ENCODE measurements at places on chromosomes 1 and 21.

DNA sequence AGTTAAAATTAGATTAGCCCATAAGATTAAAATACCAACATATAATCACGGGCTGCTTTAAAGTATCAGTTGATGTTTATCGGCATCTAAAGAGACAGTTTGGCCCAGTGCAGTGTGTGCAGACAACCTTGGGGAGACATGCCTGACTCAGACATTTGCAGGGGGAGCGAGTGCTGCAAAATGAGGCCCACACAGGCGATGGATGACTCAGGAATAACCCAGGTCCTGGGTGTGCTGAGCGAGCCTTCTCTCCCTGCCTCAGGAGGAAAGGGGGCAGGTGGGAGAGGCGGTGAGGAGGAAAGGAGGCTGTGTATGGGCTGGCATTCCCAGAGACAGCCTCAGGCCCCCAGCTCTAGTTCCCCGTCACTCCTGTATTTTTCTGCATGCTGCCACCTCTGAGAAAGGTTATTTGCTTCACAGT lies 9.0 kb downstream of the SLC9A1 start:
- no peak for DNase-seq

GRCh38 chr1:5010236-5010635 lies 355.8 kb downstream of the AJAP1 start:
- no peak for DNase-seq

DNA sequence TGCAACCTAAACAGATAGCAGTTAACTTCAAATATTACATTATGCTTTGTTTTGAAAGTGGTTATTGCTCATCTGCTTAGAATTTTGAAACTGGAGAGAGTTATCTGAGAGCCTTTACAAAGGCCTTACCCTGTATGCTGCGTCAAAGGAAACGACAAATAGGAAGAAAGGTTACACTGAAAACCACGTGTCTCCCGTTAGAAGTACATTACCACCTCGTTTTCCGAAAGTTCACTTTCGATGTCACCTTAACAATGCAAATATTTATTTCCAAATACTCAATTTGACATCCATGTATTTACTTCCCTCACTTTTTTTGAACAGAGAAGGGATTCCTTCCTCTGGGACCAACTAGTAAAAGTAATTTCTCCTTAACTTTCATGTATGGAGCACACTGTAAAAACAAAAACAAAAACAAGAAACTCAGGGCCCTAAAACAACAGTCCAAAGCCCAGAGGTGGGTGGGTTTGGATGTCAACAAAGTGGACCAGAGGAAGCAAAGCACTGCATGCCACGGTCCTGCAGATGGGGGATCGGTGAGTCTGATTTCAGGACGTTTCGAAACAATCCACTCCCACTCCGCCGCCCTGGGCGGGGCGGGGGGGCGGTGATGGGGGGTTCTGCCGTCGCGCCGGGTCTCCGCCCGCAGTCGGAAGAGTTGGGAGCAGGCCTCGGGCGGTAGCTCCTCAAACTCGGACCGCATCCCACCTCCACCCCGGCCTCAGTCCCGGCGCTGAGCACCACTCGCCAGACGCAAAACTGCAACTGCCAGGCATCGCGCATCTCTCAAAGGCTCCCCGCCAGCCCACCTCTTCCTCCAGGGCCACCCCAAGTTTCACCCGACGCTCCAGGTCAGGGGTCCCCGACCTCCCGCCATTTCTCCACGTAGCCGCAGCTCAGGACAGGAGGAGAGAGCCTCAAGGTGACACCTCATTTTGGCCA lies 841 bp downstream of the ADSS2 start:
- DNase-seq, result peak; percentile 41

DNA sequence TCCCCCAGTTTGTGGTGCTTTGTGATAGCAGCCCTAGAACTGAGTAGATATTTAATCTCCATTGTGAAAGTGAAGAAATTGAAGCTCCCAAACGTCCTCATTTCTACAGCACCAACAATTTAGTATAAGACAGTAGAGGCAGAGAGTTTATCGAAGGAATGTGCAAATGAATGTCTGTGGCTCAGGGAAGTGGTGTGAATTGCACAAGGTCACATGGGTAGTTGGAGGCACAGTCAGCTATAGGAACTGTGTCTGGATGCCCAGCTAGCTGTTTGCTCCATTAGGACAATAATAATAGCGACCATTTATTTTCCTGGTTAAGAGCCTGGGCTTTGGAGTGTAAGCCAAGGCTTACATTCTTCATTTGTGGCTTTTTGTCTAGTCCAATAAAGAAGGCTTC lies 144.4 kb upstream of the USP24 start:
- DNase-seq, result no peak

DNA sequence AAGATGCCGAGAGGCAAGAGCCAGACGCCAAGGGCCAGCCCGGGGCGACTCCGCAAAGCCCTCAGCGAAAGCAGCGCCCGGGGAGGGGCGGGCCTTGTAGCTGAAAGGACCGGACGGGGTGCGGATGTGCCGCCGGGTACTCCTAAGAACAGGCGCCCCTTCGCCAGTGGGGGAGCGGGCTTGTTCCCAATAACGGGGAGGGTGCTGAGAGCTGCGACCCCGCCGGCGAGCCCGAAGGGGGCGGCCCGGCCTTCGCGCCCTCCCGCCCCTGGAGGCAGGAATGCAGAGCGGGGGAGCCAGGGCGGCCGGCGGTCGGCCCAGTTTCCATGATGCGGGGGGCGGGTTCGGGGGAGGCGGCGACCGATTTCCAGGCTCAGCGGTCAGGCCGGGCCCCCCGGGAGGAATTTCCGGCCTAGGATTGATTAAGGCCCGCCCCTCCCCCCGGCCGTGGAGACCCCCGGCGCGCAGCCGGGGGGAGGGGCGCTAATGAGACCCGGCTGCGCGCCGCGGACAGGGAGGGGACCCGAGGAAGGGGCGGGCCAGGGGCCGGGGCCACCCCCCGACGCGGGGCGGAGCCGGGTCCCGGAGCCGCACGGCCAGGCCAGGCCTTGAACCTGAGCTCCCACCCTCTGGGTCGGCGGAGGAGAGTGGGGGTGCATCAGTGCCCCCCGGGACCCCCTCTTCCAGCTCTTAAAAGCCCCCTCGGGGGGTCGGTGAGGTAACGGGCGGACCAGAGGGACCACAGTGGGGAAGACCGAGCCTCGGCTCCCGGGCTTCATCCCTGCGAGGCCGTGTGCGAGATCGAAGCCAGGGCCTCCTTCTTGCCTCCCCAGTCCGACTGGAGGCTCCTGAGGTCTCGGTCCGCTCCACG lies 898 bp upstream of the TMEM200B start:
- DNase-seq, result peak; percentile 38

- DNase-seq, result no peak
Measured at GRCh38 chr21:45387506-45387905, 17.5 kb upstream of the COL18A1 start.

DNA sequence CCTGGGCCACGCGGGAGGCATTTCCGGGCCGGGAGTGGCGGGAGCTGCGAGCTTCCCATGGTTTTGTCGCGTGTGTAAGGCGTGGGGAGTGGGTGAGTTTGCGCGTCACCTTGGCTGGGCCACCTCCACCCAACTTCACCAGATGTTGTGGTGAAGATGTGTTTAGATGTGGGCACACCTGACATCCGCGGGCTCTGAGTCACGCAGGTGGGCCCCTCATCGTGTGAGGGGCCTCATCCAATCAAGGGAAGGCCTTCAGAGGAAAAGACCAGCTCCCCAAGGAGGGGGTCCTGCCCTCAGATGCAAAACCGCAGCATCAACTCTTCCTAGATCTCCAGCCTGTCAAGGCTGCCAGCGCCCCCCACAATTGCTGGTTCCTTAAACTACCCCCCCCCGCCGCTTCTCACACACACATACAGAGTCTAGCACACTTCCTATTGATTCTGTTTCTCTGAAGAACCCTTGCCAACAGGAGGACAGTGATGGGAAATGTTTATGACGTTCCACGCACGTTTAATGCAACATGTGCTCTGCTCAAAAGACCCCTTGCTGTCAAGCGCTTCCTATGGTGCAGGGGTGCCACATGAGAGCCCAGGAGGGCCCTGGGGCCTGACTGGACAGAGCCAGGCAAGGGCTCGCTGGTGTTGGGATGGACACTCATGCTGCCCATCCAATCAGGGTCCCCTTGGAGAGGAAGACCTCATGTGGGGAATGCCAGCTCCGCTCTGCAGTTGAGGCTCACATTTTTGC lies 11.9 kb downstream of the ACTRT2 start:
- peak; percentile 13 for DNase-seq

DNA sequence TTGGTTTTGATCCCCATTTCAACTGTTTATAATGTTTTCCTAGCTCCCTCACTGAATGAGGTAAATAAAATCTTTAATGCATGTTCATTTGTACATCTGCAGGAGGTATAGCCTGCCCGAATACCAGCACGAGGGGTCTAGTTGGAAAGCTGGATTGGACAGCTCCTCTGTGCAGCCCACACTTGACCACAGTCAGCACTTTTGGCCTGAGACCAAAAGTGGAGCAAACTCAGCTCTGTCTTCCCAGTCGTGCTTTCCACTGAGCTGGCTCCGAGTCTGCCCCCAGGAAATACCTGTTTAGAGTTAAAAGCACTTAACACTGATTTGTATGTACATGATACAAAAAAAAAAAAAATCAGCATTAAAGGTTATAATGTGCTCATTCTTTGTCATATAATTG lies 224.4 kb downstream of the DSCAM start:
- DNase-seq, result no peak

DNA sequence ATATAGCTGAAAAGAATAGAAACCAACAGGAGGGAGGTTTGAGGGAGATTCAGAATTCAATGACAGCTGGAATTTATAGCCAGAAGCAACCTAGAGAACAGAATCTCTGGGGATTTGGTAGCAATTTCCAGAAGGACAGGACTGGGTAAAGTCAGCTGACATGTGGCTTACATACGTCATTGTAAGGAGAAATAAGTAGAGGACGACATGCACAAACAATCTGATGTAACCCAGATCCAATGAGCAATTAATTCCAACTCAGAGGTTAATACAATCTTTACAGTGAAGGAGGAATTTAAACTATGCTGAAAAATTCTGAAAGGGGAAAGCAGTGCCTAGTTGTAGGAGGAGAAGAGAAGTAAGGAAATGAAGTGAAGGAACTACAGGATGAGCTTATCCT lies 383.9 kb downstream of the PTBP2 start:
- DNase-seq, result no peak

- no peak for DNase-seq
Measured at GRCh38 chr1:197807216-197807615, 31.9 kb upstream of the DENND1B start.

DNA sequence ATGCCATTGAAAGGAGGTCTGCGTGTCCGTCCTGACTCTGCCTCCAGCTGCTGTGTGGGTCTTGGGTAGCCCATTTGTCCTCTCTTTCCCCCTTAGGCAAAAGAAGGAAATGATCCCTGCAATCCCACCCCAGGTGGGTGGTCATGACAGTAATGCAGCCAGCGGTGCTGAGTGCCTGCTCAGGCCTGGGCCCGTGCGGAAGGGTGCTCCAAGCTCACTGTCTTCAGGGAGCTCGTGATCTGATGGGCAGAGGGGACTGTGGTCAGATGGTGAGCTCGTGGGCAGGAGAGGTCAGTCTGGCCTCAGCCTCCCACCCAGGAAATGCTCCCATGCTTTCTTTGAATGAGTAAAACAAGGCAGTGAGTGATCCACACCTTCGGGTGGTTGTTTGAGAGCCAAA lies 35.3 kb upstream of the TTC4 start:
- DNase-seq, result no peak

- DNase-seq, result no peak
Measured at GRCh38 chr1:76090283-76091203, 16.0 kb downstream of the ST6GALNAC3 start.

GRCh38 chr1:116515702-116516101 lies 55.1 kb downstream of the CD58 start:
- DNase-seq, result peak; percentile 21

GRCh38 chr1:191142748-191143147 lies 665.1 kb upstream of the BRINP3 start:
- no peak for DNase-seq

- no peak for DNase-seq
Measured at GRCh38 chr1:45429561-45430159, 61.3 kb downstream of the TESK2 start.

GRCh38 chr1:236288620-236288976 lies 6.8 kb upstream of the ERO1B start:
- DNase-seq, result no peak

DNA sequence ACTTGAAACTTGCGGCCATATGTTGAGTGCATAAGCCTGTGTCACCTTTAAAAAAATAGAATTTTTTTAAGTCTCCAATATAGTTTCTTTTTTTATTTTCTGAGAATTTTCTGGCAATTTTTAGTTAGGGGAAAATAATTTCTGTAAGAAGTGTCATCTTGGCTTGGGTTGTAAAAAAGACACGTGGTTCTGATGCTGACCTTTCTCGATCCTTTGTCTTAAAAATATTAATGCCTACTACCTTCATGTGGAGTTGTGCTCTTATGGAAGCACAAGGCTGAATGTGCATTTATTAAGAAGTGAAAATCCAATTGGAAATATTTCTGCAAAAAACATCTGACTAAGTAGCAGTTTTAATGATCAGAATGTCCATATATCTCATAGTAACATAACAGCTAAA lies 3.5 kb downstream of the ELAVL4 start:
- DNase-seq, result no peak

GRCh38 chr1:28087614-28088167 lies 719 bp downstream of the EYA3 start:
- DNase-seq, result peak; percentile 3

DNA sequence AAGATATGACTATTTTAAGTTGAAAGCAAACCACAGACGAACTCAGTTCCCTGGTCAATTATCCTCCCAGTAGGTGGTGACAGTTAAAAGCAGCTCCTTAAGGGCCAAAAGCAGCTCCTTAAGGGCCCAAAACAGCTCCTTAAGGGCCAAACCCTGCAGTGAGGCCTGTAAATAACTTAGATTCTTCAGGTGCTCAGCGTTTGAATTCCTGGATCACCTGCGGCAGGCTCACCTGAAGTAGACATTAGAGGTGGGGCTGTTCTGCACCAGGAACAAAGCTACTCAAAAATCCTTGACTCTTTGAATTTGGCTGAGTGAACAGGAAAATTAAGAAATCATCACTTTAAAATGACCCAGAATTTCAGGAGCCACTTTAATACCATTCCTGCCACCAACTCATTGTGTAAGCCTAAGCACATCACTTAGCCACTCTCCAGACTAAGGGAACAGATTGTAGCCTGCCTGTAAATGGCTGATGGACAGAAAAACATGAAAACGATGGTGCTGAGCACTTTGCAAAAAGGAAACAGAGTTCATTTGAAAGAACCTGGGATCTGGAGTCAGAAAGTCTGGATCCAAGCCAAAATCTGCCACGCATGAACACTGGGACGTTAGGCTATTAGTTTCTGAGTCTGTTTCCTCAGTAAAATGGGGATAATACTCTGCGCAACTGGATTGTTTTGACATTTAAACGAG lies 126.9 kb downstream of the LRIG2 start:
- DNase-seq, result no peak

DNA sequence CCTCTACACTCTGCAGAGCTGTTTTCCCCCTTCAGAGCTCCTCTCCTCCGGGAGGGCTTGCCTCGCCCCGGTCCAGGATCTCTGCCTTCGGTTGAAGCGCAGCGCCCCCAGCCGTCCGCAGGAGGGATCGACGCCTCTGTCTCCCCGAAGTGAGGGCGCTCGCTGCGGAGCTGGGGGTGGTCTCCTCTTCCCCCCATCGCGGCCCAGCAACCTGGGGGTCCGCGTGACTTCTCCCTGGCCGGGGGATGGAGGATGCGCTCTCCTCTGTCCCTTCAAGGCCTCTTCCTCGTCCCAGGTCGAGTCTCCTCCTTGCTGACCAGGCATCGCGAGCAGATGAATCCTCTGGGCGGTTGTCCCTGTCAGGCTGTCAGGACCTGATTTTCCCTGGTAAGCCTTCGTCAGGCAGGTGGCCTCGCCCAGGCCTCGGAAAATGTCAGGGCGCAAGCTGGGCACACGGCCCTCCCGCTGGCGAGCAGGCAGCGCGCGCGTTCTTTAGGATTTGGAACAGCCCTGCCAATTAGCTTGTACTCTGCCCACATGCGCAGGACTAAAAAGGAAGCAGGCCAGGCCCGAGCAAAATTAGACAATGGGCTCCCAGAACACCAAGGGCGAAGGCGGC lies 90.5 kb downstream of the EDEM3 start:
- DNase-seq, result no peak

Data from effector CD4-positive, alpha-beta T cell (primary cell).